ENCODE measurements at places on chromosomes 4 and X. TPM values are rescaled to one million over a fixed set of nuclear protein-coding genes. Genes with fewer than 3 reads are reported as not detected.

- ATAC-seq: peak; percentile 4
Measured at GRCh38 chrX:153765138-153766079, 1.4 kb downstream of the PLXNB3 start.

DNA sequence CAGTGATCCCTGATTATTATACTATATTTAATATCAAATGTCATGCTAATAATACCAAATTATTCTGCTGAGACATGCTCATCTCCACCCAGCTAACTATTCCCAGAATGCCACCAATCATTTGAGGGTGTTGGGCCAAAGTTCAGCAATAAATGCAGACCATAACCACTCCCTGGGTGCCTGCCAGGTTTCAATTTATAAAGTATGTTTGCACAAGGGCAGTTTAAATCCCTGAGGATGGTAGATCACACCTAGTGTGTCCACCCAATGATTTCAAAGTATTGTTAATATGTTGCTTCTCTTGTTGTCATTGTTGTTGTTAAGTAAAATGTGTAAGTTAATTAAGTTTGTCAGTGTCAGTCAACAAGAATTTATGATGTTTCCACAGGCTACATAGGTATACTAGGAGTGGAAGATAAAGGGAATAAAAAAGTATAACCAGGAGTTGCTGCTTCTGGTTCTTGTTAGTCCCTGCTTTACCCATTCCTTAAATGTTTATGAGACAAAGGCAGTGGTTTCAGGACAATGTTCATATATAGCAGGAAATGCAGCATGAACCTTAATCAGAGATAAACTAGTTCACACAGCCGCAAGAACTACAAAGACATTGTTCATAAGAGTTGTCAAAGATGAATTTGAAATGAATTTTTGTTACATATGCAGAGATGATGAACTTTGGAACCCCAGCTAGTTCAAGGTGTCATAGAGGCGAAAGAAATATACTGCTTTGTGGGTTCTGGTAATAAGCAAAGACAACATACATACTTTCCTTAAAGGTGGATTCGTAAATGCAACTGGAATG lies 25.5 kb downstream of the HPGD start:
- ATAC-seq: no peak

- peak; percentile 77 for ATAC-seq
Measured at GRCh38 chr4:143667461-143667860, 33.0 kb downstream of the FREM3 start.

The PARM1 gene
- 19.8 TPM for total RNA-seq

The UBQLN2 gene
- total RNA-seq: 40.6 TPM

Measured in gastroesophageal sphincter (tissue), 4 donors.